CD4-positive, alpha-beta T cell treated with Interleukin-4 for 1 hour (primary cell): ENCODE measurements at places on chromosomes 7 and 10.

DNA sequence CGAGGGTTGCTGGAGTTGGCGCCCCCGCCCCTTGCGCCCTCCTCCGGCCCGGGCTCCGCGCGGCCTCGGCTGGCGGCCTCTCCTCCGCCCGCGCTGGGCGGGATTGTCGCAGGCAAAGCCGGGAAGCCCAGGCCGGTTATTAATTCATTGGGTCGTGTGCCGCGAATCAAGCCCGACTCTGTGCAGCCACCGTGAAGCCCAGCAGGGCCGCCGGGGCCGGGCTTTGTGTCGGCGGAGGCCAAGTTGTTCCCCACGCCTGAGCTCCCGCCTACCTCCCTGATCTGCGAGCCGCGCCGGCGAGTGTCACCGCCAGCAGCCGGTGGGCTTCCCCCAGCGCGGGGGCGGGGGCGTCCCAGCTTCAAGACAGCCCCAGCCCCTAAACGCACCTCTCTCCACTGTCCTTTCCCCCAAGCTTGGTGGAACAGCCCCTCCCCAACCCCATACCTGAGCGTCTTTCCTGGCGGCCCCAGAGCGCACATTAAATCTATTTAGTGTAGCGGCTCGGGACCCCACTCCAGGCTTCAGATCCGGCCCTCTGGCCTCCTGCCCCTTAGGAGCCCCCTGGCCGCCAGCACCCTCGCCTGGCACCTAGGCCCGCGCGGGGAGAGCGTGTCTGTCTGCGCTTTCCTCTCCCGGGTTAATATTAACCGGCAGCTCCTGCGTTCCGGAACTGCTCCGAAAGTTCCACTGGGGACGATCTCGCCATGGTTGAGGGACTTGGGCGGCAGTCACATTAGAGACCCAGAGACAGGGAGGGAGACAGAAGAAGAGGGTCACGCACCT is 3.5 kb downstream of the SHH start:
- DNase-seq: no peak

- no peak for DNase-seq
Measured at GRCh38 chr7:85705076-85705475, 518.2 kb upstream of the SEMA3D start.

- DNase-seq: no peak
Measured at GRCh38 chr7:135317676-135318325, 84.2 kb downstream of the STRA8 start.

DNA sequence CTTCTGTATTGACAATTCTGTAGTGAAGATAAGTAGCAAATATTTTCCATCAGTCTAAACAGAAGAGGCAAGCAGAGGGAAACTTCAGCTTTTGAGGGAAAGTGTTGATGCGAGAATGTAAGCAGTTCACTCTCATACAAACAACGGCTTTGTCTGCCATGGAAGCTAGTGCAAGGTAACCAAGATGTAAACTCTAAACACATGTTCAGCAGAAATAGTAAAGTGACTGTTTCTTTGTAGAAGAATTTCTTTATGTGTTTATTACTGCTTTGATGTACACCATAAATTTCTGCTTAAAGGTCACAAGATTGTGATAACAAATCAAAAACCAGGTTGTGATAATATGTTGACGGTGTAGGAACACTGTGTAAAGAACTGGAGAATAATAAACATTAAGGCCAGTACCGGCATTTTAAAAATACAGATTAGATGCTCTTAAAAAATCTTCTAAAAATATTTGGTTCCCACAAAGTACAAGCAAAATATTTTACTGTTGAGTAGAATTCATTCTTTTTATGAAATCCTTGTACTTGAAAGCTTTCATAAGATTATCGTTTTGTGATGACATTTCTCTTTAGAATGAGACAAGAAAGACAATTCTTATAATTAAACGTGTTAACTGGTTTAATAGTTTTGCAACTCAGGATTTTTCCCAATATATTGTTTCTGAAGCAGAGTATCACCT is 34.2 kb downstream of the SEMA3C start:
- no peak for DNase-seq

GRCh38 chr7:1355568-1356340 is 103.5 kb downstream of the MICALL2 start:
- DNase-seq: no peak

DNA sequence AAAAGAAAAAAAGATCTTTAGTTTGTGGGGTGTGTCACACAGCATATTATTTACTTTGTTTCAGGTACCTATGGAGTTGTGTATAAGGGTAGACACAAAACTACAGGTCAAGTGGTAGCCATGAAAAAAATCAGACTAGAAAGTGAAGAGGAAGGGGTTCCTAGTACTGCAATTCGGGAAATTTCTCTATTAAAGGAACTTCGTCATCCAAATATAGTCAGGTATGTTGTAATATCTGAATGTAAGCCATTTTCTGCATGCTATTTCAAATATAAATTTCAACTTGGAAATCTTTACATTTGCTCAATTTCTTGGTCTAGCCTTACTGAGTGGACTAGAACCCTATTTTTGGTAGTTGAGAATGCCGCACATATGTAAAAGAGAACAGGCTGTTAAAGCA is 6.4 kb downstream of the CDK1 start:
- DNase-seq: no peak

- DNase-seq: no peak
Measured at GRCh38 chr10:13187135-13187534, 25.8 kb downstream of the MCM10 start.
